ENCODE measurements at places on chromosomes 1 and 21.

- no peak for DNase-seq
Measured at GRCh38 chr1:7068552-7068951, 283.3 kb downstream of the CAMTA1 start.

GRCh38 chr1:167095368-167095767 lies 1.5 kb downstream of the STYXL2 start:
- DNase-seq: peak; percentile 89

DNA sequence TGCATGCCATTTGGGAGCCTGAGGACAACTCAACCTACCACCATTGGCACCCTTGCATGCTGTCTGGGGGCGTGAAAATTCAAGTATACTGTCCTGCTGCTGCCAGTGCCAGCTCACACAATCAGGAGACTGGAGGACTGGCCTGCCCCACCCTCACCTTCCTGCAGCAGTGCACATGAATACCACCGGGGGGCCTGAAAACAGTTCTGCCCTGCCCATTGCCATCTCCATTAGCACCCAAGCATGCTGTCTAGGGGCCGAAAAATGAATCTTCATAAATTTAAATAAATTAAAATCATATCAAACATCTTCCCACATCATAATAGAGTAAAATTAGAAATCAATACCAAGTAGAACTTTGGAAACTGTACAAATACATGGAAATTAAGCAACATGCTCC lies 322.1 kb upstream of the TMPRSS15 start:
- DNase-seq: no peak

DNA sequence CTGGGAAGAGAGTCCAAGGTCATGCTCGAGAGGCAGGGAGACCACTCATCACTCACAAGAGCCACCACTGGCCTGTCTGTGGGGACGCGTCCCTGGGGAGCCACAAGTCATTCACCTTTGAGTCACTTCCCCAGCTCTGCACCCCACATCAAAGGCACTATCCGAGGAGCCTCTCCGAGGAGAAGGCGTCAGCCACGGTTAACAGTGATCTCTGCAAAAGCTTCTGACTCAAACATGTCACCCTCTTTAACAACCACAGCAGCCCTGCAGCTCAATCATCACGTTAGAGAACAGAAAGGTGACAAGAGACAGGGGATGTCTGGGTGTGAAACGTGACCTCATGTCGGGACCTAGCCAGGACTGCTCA lies 9.0 kb downstream of the LRRC47 start:
- no peak for DNase-seq

- DNase-seq: no peak
Measured at GRCh38 chr1:26729633-26730032, 33.8 kb downstream of the ARID1A start.

- DNase-seq: no peak
Measured at GRCh38 chr1:27018316-27018715, 5.7 kb upstream of the TENT5B start.

- DNase-seq: peak; percentile 24
Measured at GRCh38 chr1:14782741-14783591, 184.5 kb downstream of the KAZN start.

GRCh38 chr1:221728037-221728505 lies 13.8 kb downstream of the DUSP10 start:
- DNase-seq: no peak

DNA sequence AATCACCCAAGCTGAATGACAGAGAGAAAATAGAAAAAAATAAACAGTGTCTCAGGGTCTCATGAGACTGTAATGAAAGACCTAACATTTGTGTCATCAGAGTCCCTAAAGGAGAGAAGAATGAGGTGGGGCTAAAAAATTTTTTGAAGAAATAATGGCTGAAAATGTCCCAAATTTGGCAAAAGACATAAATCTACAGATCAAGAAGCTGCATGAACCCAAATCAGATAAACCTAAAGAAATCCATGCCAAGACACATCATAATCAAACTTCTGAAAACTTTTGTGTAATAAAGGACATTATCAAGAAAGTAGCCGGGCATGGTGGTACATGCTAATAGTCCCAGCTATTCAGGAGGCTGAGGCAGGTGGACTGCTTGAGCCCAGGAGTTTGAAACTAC lies 29.2 kb downstream of the LEMD1 start:
- DNase-seq: no peak

DNA sequence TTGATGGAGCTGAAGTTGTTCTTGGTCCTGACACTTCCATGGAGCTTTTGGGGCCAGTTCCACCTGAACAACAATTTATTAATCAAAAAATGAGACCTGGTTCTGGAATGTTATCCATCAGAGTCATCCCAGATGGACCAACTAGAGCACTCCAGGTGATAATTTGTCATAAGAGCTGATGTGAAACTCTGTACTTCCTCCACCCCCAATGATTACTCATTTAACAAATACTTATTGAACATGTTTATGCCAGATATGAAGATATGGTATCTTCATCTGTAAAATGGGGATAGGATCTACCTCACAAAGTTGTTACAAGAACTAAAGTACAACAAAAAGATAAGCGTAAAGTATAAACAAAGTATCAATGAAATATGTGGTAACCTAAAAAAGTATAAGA lies 153.2 kb downstream of the VPS13D start:
- DNase-seq: no peak

Data from iris pigment epithelial cell (primary cell).